Osteocyte (in vitro differentiated cells): ENCODE measurements at places on chromosomes 11 and 22. TPM values are rescaled to one million over a fixed set of nuclear protein-coding genes. Genes with fewer than 3 reads are reported as not detected.

DNA sequence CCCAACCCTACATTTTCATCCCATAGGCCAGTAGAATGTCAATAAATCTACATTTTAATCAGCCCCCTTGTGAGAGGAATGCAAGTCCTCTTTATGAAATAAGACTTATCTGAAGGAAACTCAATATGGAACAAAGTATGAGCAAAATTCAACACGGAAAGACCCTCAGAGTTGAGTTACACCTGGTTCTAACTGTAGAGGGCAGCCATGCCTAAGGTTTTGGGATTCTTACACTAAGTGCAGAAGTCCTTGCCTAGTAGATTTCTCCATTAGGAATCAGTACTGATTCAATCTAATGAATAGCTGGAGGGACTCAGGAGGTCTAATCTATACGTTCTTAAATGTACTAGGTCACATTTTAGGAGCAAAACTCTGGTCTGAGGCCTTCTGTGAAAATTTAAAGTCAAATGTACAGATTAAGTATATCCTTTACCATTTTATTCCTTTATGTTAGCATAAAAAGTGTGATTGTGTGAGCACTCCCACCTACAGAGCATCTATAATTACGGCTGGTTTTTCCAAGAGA lies 904.5 kb downstream of the DLG2 start:
- H3K4me1 ChIP-seq, result peaks cover 8% of the 10 kb centered on the region
- H3K36me3 ChIP-seq, result no peaks in the 10 kb centered on the region
- no peak for DNase-seq
- no peak overlapping the region for H3K27ac ChIP-seq
- H3K27me3 ChIP-seq, result peaks cover 33% of the 10 kb centered on the region

DNA sequence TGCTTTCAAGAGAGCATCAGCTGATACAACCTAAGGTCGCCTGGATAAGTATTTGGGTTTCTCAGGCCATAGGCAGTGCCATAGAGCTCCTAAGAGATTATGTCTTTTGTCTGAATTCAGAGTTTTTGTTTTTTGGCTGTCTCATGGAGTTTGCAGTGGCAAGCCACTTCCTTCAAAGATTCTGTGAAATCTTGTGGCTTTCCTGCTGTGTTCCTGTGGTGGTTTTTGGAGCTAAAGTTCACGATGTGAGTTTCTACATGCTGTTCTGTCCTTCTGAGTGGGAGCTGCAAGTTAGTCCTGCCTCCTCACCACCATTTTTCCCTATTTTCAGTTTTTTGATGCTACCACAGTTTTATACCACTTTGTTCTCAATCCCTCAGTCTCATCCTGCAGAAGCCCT lies 111.4 kb downstream of the COMMD9 start:
- no peaks in the 10 kb centered on the region for H3K4me1 ChIP-seq
- no peaks in the 10 kb centered on the region for H3K27me3 ChIP-seq
- peaks cover 4% of the 10 kb centered on the region for H3K36me3 ChIP-seq
- no peak overlapping the region for H3K4me3 ChIP-seq

GRCh38 chr11:133520707-133521106 lies 11.6 kb downstream of the OPCML start:
- H3K4me1 ChIP-seq, result no peaks in the 10 kb centered on the region
- no peaks in the 10 kb centered on the region for H3K27me3 ChIP-seq
- no peaks in the 10 kb centered on the region for H3K36me3 ChIP-seq
- DNase-seq, result no peak

The ADSL gene
- 74.1 and 75.0 TPM in 2 replicates for total RNA-seq

DNA sequence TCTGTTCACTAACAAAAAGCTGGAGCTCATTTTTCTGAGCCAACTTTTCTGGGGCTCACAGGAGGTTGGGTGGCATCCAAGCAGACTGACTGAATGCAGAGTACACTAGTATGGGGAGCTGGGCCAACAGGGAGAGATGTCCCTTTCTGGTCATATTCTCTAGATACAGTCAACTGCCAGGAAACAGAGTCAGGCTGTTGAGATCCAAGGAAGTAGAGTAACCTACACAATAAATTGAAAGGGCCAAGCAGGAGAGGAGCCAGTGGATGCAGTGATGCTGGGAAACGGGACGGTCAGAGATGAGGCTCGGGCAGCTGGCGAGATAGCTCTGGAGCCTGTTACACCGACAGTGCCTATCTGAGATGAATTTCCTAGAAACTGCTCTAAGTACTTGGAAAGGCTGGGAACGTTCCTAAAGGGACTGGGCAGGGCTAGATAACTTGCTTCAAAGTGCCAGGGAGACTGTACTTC lies 71.1 kb downstream of the LARGE2 start:
- H3K4me3 ChIP-seq, result no peak overlapping the region
- no peak for DNase-seq
- H3K27ac ChIP-seq, result no peak overlapping the region
- no peaks in the 10 kb centered on the region for H3K36me3 ChIP-seq
- H3K27me3 ChIP-seq, result no peaks in the 10 kb centered on the region

DNA sequence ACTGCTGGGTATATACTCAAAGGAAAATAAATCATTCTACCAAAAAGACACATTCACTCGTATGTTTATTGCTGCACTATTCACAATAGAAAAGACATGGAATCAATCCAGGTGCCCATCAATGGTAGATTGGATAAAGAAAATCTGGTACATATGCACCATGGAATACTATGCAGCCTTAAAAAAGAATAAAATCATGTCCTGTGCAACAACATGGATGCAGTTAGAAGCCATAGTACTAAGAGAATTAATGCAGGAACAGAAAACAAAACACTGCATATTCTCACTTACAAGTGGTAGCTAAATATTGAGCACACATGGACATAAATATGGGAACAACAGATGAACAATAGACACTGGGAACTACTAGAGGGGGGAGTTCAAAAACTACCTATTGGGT lies 96.3 kb downstream of the FAM76B start:
- peaks cover 2% of the 10 kb centered on the region for H3K36me3 ChIP-seq
- no peak overlapping the region for H3K27ac ChIP-seq
- H3K4me1 ChIP-seq, result peaks cover 2% of the 10 kb centered on the region
- peaks cover 5% of the 10 kb centered on the region for H3K27me3 ChIP-seq
- H3K4me3 ChIP-seq, result no peak overlapping the region

GRCh38 chr22:46112405-46112804 lies 37.9 kb upstream of the PPARA start:
- peaks cover 64% of the 10 kb centered on the region for H3K4me1 ChIP-seq
- no peak for DNase-seq
- peak overlapping the region; percentile 67 for H3K27ac ChIP-seq

- no peak for DNase-seq
- peaks cover 29% of the 10 kb centered on the region for H3K27me3 ChIP-seq
- H3K27ac ChIP-seq, result no peak overlapping the region
- no peaks in the 10 kb centered on the region for H3K4me1 ChIP-seq
- H3K4me3 ChIP-seq, result no peak overlapping the region
- H3K36me3 ChIP-seq, result no peaks in the 10 kb centered on the region
Measured at GRCh38 chr11:107722662-107723061, 10.8 kb upstream of the SLN start.

The OR10W1 gene
- not detected in 2 replicates for total RNA-seq

The CARNS1 gene
- 0.24 and 0.27 TPM in 2 replicates for total RNA-seq

The TCF20 gene
- 40.5 and 41.1 TPM in 2 replicates for total RNA-seq

DNA sequence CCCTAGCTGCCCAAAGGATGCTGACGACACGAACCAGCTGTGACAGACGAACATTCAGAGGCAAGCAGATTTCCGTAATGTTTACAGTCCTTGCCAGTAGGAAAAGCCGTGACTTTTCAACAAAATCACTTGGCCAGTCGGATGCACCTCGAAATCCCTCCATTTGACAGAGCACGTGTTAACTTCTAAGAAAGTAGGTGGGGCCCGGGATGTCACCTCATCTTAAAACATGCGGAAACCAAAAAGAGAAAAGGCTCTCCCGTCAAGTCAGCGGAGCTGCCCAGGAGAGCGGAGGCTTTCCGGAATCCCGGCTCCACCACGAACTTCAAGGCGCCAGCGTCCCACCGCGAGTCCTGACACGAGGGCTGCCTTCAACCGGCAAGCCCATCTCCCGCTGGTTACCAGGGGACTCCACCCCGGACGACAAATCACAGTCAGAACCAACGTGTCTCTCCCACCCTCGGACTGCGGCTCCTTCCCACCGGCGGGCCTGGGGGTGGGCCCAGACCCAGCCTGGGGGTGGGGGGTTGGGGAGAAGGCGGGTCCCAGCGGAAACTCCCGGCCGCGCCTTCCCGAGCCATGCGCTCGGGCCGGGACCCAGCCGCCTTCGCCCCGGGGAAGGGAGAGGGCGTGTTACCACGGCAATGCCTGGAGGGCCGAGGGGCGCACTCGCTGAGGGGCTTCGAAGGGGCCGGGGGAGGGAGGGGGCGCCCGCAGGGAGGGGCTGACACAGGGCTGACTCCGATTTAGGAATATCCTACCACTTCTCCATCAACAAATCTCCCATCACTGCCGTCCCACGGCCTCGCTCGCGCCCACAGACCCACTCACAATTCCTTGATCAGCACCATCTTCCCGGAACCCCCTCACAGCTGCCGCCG lies 475 bp downstream of the PITPNB start:
- H3K4me1 ChIP-seq, result peaks cover 59% of the 10 kb centered on the region
- H3K27me3 ChIP-seq, result no peaks in the 10 kb centered on the region
- peaks cover 2% of the 10 kb centered on the region for H3K36me3 ChIP-seq
- H3K27ac ChIP-seq, result peak overlapping the region; percentile 99
- peak overlapping the region; percentile 99 for H3K4me3 ChIP-seq

GRCh38 chr22:42368379-42369249 lies 63.6 kb downstream of the NFAM1 start:
- no peak overlapping the region for H3K27ac ChIP-seq
- no peaks in the 10 kb centered on the region for H3K36me3 ChIP-seq
- peak overlapping the region; percentile 72 for H3K4me3 ChIP-seq
- H3K27me3 ChIP-seq, result peaks cover 25% of the 10 kb centered on the region
- peaks cover 36% of the 10 kb centered on the region for H3K4me1 ChIP-seq

- DNase-seq, result no peak
- no peaks in the 10 kb centered on the region for H3K27me3 ChIP-seq
- H3K4me3 ChIP-seq, result no peak overlapping the region
- H3K4me1 ChIP-seq, result no peaks in the 10 kb centered on the region
- H3K36me3 ChIP-seq, result peaks cover 12% of the 10 kb centered on the region
Measured at GRCh38 chr11:95768521-95768920, 21.1 kb downstream of the FAM76B start.

GRCh38 chr11:45918962-45919675 lies 1.4 kb upstream of the PEX16 start:
- peaks cover 18% of the 10 kb centered on the region for H3K27me3 ChIP-seq
- no peaks in the 10 kb centered on the region for H3K36me3 ChIP-seq
- peaks cover 25% of the 10 kb centered on the region for H3K4me1 ChIP-seq
- H3K27ac ChIP-seq, result peak overlapping the region; percentile 98

The KCNJ1 gene
- not detected in 2 replicates for total RNA-seq

DNA sequence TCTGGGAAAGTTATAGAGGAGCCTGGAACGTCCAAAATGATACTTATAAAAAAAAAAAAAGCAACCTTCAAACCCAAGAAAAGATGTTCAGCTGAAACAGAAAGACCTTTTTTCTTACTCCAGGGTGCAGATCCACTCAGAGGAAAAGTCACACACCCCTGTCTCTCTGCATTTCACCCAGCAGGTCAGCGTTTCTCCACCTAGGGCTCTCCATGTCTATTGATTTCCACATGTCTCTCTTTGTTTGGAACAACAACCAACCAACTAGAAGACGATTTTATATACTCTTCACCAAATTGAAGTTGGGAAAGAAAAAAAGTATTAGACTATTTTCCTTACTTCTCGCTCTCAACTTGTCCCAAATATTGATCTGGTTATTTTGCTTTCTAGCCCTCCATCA lies 42.2 kb upstream of the BLID start:
- H3K27me3 ChIP-seq, result no peaks in the 10 kb centered on the region
- H3K4me1 ChIP-seq, result peaks cover 82% of the 10 kb centered on the region
- no peak for DNase-seq
- H3K4me3 ChIP-seq, result peak overlapping the region; percentile 77
- no peaks in the 10 kb centered on the region for H3K36me3 ChIP-seq

The XKR3 gene
- total RNA-seq, result not detected in 2 replicates

GRCh38 chr11:116697011-116697410 lies 75.8 kb downstream of the BUD13 start:
- no peak overlapping the region for H3K4me3 ChIP-seq
- H3K36me3 ChIP-seq, result no peaks in the 10 kb centered on the region

DNA sequence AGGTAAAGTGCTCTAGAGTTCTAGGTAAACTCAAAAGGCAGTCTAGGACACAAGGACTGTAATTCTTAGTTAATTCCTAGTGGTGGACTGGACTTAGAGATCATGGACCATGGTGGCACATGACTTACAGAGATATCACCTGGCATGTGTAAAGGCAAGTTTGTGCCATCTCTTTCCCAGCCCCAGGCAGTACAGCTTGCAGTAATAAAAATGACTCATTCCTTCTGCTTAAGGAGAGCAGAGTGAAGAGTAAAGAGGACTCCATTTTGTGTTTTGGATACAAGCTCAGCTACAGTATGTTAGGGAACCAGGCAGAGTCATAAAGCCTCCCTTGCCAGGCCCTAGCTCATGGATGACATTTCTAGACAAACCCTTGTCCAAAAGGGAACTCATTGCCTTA lies 629.9 kb downstream of the JRKL start:
- H3K36me3 ChIP-seq, result no peaks in the 10 kb centered on the region
- H3K4me1 ChIP-seq, result no peaks in the 10 kb centered on the region
- DNase-seq, result no peak
- H3K4me3 ChIP-seq, result no peak overlapping the region

DNA sequence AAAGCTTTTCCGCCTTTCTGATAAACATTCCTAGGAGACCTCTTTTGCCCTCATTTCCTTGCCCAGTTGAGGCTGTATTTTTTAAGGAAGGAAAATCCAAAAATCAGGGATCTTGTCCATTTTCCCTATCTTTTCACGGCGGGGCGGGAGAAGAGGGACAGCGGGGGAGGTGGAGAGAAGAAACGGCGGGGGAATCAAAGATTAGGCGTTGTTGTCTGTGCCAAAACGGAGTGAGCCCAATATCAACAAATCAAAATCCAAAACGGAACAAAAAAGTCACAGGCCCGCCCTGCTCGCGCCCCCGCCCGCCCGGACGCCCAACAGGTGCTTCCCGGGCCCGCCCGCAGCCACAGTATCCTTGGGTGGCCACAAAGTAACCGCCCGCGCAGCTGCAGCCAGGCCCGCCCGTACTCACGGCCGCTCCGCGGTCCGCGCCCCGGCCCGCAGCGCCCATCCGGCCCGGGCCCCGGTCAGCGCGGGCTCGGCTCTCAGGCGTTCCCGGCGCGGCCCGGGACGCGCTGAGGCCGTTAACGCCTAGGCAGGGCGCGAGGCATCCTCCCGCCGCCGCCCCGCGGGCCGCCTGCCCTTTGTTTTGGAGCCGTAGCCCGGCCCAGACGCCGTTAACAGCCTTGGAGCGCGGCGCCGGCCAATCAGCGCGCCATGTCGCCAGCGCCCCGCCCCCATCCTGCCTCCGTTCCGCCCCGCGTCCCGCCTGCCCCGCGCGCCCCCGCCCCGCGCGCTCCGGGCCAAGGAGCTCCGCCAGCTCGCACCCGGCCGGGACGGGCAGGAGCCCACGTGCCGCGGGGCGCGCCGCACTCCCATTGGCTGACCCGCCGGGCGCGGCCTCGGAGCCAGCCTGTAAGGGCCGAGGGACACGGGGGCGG lies at the start of gene YPEL1:
Gene YPEL1 (minus strand): TSS at position 595 of the 884 bp plus-strand sequence. CDS start 25,050 bp downstream, outside the sequence.
- peak within 1 kb of the TSS; percentile 88 for H3K4me3 ChIP-seq
- peaks cover 4% of the 10 kb centered on the region for H3K27me3 ChIP-seq
- peak; percentile 100 for DNase-seq
- H3K27ac ChIP-seq, result peak within 1 kb of the TSS; percentile 91
- H3K4me1 ChIP-seq, result peaks cover 7% of the 10 kb centered on the region

- H3K27me3 ChIP-seq, result no peaks in the 10 kb centered on the region
- H3K27ac ChIP-seq, result peak within 1 kb of the TSS; percentile 99
- H3K36me3 ChIP-seq, result no peaks in the 10 kb centered on the region
- H3K4me1 ChIP-seq, result peaks cover 51% of the 10 kb centered on the region
Measured at GRCh38 chr11:58578635-58579191, at the start of gene ZFP91. Gene ZFP91 (plus strand): TSS chr11:58579063. CDS start chr11:58579282, 219 bp downstream.

The MRGPRX4 gene
- not detected in 2 replicates for total RNA-seq

The FOLR1 gene
- not detected in 2 replicates for total RNA-seq

- H3K36me3 ChIP-seq, result no peaks in the 10 kb centered on the region
- no peak for DNase-seq
- H3K27ac ChIP-seq, result no peak overlapping the region
- no peak overlapping the region for H3K4me3 ChIP-seq
- peaks cover 68% of the 10 kb centered on the region for H3K4me1 ChIP-seq
Measured at GRCh38 chr11:7967097-7967496, 1.9 kb upstream of the NLRP10 start.

The PARVG gene
- total RNA-seq, result not detected in 2 replicates

The ANKK1 gene
- not detected in 2 replicates for total RNA-seq
